ENCODE measurements at places on chromosomes 1 and 21. TPM values are rescaled to one million over a fixed set of nuclear protein-coding genes. Genes with fewer than 3 reads are reported as not detected.

DNA sequence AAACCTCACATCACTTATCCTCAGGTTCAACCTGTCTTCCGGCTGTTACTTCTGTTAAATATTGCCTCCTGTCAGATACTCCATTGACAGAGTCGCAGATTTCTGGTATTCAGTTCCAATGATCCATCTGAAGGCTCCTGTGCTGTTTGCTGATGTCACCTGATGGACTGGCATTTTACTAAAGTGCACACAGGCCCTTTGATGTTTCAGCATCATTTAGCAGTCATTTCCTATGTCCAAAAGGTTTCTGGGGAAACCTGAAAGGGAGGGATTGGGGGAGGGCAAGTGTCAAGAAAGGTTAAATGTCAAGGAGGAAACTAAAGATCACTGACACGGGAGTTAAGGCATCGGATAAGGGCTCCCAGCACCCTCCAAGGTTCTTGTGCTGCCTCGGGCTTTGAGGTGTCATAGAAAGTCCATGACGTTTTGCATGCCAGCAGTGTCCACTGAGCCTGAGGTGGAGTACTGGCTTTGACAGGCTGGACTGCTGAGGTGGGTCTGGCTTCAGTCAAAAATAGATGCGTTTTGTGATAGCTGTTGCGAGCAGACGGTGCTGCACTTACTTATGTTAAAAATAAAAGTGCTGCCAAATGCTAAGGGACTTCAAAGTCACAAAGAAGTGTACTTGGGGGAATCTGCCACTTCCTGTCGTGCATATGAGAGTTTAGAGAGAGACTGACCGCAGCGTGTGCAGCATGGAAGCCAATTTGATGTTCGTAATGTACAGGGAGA, 30.8 kb downstream of the XCL2 start:
- no peaks in the 10 kb centered on the region for H3K36me3 ChIP-seq
- H3K27ac ChIP-seq, result no peak overlapping the region
- H3K4me1 ChIP-seq, result no peaks in the 10 kb centered on the region

DNA sequence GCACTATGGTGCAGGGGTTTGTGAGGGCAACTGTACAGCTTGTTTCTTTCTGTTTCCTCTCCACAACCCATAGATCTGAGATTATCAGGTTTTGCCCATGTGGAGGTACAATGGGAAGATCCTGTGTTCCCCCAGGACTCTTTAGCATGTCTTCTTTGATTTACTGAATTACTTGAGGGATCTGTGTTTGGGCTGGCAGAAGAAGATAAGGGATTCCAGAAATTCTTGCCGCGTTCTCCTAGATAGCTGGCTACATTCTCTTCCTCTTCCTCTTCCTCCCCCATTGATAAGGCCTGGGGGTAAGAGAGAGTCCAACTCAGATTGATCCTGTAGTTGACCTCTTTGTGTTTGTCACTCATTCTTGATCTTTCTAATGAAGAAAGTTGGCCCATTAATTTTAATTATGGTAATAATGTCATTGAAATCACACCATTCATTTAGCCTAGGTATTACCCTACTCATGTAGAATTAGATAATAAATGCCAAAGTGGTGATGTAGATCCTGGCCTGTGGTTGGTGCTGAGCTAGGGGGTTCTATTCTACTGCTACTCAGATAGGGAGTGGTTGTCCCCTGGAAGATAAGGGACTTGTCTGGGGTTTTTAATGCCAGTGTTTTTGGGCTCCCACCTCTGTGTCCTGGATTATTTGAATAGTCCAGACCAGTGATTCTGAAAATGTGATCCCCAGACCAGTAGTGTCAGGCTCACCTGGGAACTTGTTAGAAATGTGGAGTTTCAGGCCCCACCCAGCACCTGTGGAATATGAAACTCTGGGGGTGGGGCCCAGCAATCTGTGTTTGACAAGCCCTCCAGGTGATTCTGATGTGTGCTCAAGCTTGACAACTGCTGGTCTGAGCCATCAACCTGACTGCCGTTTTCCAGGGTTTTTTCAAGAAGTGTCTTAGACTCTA, 122.2 kb downstream of the NOS1AP start:
- peaks cover 31% of the 10 kb centered on the region for H3K4me1 ChIP-seq
- H3K27me3 ChIP-seq, result no peaks in the 10 kb centered on the region
- H3K36me3 ChIP-seq, result no peaks in the 10 kb centered on the region
- no peak overlapping the region for H3K4me3 ChIP-seq
- DNase-seq, result no peak

PRDM16 gene
- 0.67 TPM for total RNA-seq

TMEM52 gene
- 2.7 TPM for total RNA-seq

Measured in liver (tissue), 10 donors.